Activated naive CD8-positive, alpha-beta T cell treated with anti-CD3 and anti-CD28 coated beads, Interleukin-2, amount 50 U/mL, for 24 hours (primary cell): ENCODE measurements at places on chromosomes 4 and X.

DNA sequence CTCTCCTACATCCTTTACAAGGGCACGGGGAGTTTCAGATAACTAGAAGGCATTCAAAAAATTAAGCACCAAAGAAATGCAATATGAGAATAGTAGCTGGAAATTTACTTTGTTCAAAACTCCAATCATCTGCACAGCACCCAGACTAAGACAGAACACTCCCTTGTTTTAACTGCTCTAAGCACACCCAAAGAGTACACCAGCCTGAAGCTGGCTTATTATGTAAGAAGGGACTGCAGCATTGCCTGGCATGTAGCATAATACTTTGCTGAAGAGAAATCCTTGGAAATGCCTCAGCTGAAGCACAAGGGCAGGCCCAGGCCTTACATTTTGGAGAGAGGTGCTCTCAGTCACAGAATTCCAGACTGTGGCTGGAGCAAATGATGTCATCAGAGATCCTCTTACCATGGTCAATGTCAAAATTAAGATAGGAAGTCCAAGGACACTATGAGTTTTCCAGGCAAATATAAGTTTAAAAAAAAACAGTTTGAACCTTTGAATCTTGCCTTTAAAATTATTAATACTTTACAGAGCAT is 14.8 kb downstream of the ARHGEF6 start:
- peaks cover 71% of the 10 kb centered on the region for H3K4me1 ChIP-seq
- DNase-seq = no peak
- peaks cover 2% of the 10 kb centered on the region for H3K36me3 ChIP-seq
- H3K27ac ChIP-seq = no peak overlapping the region
- no peaks in the 10 kb centered on the region for H3K27me3 ChIP-seq

DNA sequence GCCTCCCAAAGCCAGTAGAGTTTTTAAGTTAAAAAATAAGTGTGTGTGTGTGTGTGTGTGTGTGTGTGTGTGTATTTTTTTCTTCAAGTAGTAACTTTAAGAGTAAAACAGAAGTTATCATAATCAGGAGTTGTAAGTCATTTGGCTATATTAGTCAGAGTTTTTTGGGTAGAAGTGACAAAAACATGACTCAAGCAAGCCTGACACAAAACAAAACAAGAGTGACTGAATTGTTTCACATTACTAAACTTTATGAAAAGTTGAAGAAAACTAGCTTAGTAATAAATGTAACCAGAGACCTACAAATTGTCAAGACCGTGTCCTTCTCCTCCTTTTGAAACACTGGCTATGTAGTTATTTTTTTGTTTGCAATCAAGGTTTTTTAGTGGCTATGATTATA is 738.0 kb upstream of the PITX2 start:
- H3K4me3 ChIP-seq = no peak overlapping the region
- no peaks in the 10 kb centered on the region for H3K36me3 ChIP-seq
- no peak overlapping the region for H3K27ac ChIP-seq

- DNase-seq = no peak
- no peaks in the 10 kb centered on the region for H3K36me3 ChIP-seq
- no peak overlapping the region for H3K4me3 ChIP-seq
- H3K27ac ChIP-seq = no peak overlapping the region
- H3K4me1 ChIP-seq = no peaks in the 10 kb centered on the region
- H3K27me3 ChIP-seq = peaks cover 9% of the 10 kb centered on the region
Measured at GRCh38 chr4:68734095-68734494, 63.6 kb upstream of the UGT2B15 start.

- no peaks in the 10 kb centered on the region for H3K36me3 ChIP-seq
- peaks cover 23% of the 10 kb centered on the region for H3K27me3 ChIP-seq
- no peak overlapping the region for H3K27ac ChIP-seq
- peak overlapping the region; percentile 78 for H3K4me3 ChIP-seq
- DNase-seq = peak; percentile 50
Measured at GRCh38 chr4:151407466-151408379, 1.3 kb upstream of the FHIP1A start.
